ENCODE measurements at places on chromosomes 5 and 9.

DNA sequence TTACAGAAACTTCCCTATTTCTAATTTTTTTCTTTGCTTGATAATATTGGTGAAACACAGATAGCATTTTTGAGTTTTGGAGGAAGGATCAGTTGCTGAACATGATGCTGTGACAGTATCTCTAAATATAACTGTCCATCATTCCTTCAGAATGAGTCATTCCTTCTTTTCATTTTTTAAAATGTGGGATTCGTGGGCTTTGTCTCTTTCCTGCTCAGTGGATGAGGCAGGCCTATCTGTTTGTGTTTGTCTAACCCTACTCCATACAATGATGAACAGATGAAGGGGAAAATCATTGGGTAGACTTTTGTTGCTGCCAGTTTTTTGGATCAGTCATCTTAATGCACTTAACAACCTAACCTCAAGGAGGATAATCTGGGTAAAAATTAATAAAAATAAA, 15.7 kb upstream of the OR13C8 start:
- DNase-seq: no peak

GRCh38 chr9:16624744-16625117, 245.7 kb downstream of the BNC2 start:
- no peak for DNase-seq

GRCh38 chr5:6379246-6379645, 899 bp upstream of the MED10 start:
- no peak for DNase-seq

DNA sequence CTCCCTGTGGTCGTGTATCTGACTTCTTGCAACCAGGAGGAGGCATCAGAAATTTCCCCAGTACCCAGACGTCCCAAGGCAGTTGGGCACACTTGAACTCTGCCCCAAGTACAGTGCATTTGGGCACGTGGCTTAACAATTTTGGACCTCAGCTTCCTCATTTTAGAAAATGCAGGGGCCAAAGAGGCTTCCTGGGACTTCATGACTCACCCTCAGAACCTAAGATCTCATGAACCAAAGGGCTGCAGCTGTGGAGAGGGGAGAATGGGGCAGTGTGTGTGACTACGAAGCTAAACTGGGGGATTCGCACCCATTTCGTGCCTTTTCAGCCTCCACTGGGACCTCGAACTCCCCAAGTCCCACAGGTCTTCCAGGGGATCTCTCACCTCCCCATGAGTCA, 59.2 kb downstream of the SYK start:
- no peak for DNase-seq

GRCh38 chr9:136175616-136176197, 29.2 kb downstream of the LHX3 start:
- DNase-seq: no peak

- no peak for DNase-seq
Measured at GRCh38 chr9:37200433-37201005, 80.1 kb downstream of the ZCCHC7 start.

DNA sequence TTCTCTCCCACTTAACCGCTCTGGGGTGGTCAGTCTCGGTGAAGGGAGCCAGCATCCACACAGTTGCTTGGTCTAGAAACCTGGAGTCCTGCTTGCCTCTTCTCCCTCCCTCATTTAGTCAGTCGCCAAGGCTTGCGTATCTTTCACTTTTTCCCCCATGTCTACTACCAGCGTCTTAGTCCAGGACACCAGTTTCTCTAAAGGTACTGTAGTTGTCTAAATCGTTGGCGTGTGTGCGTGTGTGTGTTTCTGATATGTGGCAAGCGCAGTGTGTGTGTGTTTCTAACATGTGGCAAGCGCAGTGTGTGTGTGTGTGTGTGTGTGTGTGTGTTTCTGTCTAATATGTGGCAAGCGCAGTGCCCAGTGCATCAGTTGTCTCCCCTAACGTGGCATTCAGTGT, 641 bp downstream of the ATP6V1G1 start:
- peak; percentile 40 for DNase-seq

DNA sequence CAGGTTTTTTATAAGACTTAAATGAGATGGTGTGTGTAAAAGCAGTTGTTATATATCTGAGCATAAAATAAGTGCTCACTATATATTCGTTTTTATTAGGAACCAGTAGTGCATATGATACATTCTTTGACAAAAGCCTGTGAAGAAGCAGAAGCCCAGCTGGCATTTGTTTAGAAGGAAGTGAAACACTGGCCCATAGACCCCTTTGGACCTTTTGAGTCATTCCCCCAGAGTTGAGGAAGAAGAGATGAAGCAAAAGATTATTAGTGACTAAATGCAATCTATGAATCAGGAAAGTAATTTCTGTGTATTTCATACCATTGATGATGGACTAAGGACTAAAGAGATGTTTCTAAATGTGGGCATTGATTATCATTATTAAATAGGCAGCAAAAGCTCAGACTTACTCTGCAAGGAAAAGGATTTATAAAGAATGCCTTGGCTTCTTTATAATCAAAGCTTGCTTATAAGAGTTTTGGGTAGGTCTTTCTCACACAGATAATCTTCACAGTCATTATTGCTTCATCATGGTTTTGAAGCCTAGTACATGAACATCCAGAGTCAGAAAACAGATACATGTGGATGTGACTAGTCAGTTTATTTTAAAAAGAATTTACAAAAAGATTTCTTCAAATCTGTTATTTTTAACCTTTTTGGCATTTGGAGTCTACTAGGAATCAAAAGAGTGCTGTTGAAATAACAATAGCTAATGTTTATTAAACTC, 16.9 kb upstream of the FER start:
- no peak for DNase-seq

- DNase-seq: no peak
Measured at GRCh38 chr5:21184581-21184980, 1196.6 kb upstream of the CDH18 start.

DNA sequence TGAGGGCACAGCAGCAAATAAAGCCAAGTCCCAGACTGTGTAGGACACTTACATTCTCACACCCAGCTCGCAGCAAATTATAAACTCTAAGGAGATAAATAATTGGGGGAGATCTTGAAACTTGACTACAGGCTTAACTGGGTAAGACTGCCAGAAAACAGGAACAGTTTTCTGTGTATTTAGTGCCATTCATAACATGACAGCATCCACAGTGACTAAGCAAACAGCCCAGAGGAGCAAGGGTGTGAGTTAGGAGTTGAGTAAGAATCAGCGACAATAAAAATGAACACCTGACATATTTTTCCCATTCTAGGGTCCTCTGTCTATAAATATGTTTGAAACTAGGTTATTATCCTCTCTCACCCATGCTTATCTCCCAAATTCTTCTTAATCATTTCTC, 370.9 kb upstream of the WWC1 start:
- DNase-seq: no peak

DNA sequence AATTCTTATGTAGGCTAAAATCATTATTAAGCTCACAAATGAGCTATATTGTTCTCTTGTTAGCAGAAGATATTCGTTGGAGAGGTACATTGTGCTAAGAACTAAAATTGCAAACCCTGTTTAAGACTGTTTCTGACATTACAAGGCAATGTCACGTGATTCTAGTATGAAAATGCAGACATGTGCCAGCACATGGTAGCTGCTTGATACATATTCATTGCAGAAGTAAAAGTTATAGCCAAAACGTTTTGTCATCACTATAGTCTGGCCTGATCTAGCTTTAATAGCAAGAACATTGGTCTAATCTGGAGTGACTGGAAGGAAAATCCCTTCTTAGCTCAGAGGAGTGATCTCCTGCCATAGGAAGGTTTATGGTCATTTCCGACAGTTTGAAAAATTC, 144.7 kb downstream of the CFAP90 start:
- DNase-seq: no peak

- no peak for DNase-seq
Measured at GRCh38 chr9:72322259-72322658, 42.7 kb downstream of the ZFAND5 start.

GRCh38 chr9:5321058-5321457, 16.5 kb upstream of the RLN2 start:
- no peak for DNase-seq

- DNase-seq: no peak
Measured at GRCh38 chr9:27663526-27663925, 90.2 kb upstream of the C9orf72 start.

DNA sequence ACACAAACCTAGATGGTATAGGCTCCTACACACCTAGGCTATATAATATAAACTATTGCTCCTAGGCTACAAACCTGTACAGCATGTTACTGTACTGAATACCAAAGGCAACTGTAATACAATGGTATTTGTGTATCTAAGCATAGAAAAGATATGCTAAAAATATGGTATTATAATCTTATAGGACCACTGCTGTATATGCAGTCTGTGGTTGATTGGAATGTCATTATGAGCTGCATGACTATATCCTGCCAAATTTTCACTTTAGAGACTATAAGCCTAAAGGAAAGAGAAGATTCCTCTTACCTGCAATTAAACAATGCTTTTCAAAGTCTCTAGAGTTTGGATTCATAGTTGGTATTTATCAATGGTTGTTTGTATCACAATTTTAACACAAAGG, 24.7 kb upstream of the ACOT12 start:
- DNase-seq: no peak

GRCh38 chr5:93621327-93621798, 38.3 kb downstream of the NR2F1 start:
- DNase-seq: no peak

DNA sequence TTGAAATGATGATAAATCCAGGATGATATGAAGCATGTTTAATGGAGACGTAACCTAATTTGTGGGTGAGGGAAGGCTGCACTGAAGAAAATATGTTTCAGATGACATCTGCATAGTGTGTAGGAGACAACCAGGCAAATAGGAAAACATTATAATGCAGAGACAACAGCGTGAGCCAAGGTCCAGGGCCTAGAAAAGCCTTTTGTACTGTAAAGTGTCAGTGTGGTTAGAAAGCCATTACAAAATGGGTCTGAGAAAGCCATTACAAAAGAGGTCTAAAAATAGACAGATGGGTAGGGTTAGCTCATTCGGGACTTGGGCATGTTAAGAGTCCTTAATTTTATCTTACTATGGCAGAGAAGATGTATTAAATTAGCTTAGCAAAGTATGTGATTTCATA, 14.9 kb upstream of the GABRG2 start:
- no peak for DNase-seq

DNA sequence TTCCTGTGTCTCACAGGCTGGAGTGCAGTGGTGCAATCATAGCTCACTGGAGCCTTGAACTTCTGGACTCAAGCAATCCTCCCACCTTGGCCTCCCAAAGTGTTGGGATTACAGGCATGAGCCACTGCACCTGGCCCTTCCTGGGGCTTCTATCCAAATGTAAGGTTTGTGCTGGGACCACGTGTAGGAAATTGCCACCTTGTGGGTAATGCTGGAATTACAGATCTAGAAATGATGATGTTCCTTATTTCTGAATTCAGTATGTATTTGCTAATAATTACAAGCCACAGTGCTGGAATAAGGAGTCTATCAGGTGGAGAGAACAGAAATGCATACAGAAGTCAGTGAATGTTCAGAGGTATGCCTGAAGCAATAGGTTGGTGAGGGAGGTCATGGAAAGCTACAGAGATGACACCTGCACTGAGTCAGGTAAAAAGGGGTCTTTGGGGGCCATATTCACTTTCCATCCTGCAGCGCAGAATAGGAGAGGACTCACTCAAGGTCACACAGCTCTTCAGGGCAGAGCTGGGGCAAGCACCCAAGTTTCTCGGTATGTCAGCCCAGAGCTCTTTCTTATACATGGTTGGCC, 8.8 kb upstream of the IGFBPL1 start:
- peak; percentile 21 for DNase-seq

DNA sequence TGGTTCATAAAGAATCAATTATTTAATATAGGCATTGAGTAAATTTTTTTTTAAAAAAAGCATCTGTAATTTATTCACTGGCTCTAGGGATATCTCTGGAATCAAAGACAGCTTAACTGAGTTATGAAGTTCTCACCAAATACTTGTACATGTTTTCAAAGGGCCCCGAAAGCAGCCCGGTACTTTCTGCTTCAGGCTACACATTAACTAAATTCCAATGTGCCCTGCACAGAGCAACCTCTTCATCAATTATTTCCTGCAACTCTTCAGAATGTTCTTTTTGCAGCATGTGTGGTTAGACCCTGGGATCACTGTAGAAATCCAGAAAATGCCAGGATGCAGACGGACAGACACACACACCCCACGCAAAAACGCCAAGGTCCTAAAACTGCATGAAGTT, 209.0 kb downstream of the EFNA5 start:
- DNase-seq: no peak

GRCh38 chr9:135023088-135023785, 64.2 kb upstream of the OLFM1 start:
- DNase-seq: no peak

- DNase-seq: no peak
Measured at GRCh38 chr9:3124001-3124400, 280.1 kb upstream of the PUM3 start.

DNA sequence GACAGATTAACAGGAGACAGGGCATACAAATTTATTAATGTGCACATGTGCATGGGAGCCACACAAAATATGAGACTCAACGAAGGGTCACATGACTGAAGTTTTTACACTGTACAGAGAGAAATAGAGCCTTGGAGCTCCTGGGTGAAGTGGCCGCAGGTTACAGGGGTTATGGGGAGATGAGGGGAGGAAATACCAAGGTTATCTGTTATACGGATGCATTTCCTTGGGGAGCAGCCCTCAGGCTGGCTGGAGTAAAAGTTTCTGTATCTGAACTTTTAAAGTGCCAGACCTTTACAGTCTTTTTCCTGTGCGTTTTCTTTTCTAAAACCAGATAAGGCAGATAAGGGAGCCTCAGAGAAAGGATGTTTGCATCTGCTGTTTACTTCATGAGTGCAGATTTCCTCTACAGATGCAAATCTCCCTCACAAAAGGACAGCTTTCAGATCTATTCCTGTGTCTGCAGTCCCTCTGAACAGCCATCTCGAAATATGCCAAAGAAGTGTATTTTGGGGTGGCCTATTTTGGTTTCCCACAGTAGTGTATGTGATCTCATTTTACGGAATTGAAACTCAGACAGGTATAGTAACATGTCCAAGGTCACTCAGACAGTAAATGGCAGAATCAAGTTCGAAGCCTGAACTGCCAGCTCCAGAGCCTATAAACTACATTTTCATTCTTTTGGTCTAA, 139.3 kb upstream of the FBXL17 start:
- no peak for DNase-seq

DNA sequence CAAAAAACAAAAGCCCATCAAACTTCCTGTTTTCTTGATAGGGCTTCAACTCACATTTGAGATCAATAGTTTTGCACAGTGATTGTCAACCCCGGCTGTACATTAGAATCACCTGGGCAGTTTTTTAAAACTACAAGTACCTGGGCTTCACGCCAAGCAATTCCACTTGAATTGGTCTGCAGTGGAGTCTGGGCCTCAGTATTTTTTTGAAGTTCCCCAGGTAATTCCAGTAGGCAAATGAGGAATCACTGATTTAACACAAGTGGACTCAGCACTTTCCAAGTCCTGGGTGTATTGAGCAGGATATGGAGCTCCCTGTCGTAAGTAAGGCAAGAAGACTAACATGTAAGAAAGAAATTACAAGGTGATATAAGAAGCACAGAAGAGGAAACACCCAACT, 14.8 kb upstream of the SMIM15 start:
- DNase-seq: no peak

Data from CD4-positive, alpha-beta T cell treated with Interleukin-4 for 1 hour (primary cell).